T-helper 2 cell (primary cell): ENCODE measurements at places on chromosomes 6 and 20.
A peak's percentile ranks its signal among the peaks of the same experiment; 100 is the strongest.

DNA sequence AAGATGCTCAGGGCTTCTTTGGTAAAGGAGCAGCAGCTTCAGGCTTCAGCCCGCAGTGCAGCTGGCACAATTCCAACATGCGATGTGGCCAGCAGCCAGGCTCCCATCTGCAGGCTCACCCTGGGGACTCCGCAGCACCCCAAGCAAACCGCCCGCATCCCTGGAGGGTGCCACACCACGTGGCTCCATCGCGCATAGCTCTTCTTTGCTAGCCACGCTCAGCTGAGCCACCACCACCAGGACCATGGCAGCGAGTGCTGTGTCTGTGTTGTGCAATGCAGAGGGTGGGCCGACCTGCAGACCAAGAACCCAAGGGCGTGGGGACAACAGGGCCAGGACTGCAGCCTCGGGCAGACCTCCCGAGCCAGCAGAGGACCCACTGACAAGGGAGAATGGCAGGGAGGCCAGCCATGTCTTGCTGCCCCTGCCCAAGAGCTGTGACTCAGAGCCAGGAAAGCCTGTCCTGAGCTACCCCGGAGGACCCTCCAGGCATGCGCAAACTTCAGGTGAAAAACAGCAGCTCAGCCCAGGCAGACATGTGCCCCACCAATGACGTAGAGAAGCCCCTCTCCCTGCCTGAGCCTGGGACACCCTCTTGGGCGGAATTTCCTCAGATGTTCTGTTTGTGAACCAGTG lies 87.8 kb downstream of the GINS1 start:
- DNase-seq, result no peak

GRCh38 chr20:53852691-53853090 lies 217.7 kb downstream of the BCAS1 start:
- DNase-seq, result no peak

GRCh38 chr6:16911088-16911487 lies 149.8 kb upstream of the ATXN1 start:
- DNase-seq, result no peak

DNA sequence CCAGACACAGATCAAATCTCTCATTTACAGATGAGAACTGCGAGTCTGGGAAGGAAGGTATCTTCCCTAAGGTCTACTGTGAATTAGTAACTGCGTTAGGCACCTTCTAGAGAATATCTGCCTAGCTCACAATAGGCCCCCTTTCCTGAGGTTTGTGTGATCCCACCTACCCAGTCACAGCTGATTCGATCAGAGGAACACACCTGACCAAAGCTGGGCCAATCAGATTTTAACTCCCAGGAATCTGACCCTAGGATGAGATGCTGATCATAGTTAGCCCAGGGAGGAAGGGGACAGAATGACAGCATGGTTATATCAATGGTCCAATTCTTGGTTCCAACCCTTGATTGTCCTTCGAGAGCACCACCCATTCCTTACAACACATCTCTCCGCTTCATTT lies 7.4 kb upstream of the CCDC167 start:
- DNase-seq, result no peak

- no peak for DNase-seq
These were observed 172.8 kb downstream of the TINAG start for GRCh38 chr6:54481091-54481490.

DNA sequence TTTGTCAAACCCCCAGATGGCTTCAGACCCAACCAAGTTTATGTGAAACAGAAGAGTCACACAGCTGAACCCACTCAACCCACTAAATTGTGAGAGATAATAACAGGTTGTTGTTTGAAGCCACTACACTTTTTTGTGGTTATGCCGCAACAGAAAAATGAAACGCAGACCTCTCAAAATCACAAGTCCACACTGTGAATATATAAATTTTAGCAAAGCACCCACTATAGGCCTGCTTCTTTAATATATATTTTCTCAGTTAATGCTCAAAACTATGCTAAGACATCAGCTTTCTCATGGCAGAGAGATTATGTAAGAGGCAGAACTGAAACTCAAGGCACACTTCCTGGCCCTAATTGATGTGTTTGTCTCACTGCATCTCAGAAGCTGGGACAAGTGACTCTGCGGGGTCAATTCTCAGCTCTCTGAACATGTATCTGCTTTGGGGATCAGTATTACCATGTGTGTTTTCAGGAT lies 27.7 kb downstream of the MAP3K5 start:
- peak; percentile 40 for DNase-seq

GRCh38 chr6:6885521-6886170 lies 222.1 kb upstream of the RREB1 start:
- DNase-seq, result no peak

- no peak for DNase-seq
These were observed 79.1 kb downstream of the LYRM2 start for GRCh38 chr6:89559487-89559886.

DNA sequence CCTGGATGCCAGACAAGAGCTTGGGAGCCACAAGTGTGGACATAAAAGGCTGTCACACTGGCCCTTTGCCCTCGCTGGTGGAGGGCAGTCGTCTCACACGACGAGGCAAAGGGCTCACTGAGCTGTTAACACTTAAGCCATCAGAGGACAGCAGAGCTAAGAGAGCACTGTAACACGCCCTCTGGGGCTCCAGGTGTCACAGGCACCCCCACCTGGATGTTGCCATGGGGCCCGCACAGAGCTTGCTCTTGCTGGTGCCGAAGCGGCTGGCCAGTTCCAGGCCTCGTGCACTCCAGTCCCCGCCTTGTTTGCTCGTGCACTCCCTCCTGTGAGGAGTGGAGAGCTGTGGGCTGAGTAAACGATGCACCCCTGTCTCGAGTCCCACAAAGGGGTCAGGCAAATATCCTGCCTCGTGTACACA lies 37.4 kb downstream of the SLC35D3 start:
- no peak for DNase-seq

GRCh38 chr6:74568861-74569260 lies 637.0 kb downstream of the COL12A1 start:
- DNase-seq, result no peak

DNA sequence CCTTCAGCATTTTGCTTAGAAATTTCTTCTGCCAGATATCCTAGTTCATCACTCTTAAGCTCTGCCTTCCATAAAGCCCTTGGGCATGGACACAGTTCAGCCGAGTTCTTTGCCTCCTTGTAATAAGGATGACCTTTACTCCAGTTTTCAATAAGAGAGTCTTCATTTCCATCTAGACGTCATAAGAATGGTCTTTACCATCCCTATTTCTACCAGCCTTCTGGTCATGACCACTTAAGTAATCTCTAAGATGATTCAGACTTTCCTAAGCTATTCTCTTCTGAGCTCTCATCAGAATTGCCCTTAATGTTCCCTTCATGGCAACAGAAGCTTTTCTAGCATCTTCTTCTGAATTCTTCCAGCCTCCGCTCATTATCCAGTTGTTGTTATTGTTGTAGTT lies 126.1 kb downstream of the TFAP2C start:
- no peak for DNase-seq

DNA sequence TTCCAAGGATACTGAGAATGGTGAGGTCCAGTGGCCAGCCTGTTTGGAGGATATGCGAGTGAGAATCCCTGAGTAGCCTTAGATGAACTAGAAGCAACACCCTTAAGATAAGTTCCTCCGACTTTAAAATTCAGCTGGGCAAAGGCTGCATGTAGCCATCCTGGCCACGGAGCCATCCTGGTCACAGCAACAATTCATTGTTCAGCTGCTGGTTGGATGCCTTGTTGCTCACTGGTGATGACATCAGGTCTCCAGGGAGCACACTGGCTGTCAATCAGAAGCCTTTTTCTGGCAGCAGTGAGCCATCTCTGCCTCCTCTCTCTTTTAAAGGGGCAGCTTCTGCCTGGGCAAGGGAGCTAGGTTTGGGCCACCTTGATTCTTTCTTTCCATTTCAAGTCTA lies 22.4 kb upstream of the RIMS4 start:
- DNase-seq, result no peak

DNA sequence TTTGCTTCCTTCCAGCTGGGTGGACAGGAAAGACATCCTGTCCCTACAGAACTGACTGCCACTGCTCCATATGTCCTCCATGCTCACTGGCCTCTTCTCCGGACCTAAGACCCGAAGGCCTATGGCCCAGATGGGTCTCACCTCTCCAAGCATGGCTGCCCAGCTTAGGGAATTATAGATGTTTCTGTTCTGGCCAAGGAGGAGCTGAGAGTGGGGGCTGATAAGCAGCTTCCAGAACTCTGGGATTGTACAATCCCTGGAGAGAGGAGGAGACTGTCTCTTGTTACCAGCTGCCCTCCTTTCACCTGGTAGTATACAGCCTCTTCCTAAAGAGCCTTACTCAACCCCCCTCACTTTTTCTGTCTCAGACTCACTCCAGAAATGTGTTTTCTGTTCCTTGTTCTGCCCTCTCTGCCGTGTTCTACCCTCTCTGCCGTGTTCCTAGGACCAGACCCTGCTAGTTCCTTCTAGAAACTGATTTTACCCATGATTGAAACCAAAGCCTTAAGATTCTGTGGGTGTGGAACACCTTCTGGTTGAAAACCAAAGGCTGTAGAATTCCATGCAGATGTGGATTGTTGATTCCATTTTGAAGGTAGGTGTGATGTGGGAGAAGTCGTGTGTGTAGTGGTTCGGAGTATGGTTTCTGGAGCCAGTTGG lies 28.7 kb downstream of the ANKS1A start:
- no peak for DNase-seq

- no peak for DNase-seq
These were observed 20.4 kb downstream of the VNN1 start for GRCh38 chr6:132693478-132693877.

- no peak for DNase-seq
These were observed 22.8 kb upstream of the RBBP8NL start for GRCh38 chr20:62449951-62450691.

GRCh38 chr20:52290569-52290968 lies 99.0 kb upstream of the ZFP64 start:
- no peak for DNase-seq

DNA sequence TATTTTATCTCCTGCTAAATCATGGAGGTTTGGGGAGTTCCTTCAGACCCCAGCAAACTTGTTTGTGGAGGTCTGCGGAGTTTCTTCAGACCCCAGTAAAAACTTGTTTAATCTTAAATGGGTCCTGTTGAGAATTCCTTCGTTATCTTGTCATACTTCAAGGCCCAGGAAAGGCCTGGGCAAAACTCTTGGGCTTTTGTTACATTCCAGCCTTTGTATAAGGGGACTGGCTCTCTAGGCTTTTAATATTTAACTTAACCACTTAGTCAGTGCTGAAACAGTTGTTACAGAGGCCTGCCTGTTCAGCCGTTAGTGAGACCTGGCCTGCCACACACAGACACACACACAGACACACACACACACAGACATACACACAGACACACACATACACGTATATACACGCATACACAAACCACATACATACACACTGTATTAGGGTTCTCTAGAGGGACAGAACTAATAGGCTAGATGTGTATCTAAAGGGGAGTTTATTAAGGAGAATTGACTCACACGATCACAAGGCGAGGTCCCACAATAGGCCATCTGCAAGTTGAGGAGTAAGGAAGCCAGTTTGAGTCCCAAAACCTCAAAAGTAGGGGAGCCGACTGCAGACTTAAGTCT lies 21.3 kb upstream of the CST3 start:
- DNase-seq, result no peak

GRCh38 chr20:10660661-10661060 lies 13.1 kb downstream of the JAG1 start:
- DNase-seq, result no peak

DNA sequence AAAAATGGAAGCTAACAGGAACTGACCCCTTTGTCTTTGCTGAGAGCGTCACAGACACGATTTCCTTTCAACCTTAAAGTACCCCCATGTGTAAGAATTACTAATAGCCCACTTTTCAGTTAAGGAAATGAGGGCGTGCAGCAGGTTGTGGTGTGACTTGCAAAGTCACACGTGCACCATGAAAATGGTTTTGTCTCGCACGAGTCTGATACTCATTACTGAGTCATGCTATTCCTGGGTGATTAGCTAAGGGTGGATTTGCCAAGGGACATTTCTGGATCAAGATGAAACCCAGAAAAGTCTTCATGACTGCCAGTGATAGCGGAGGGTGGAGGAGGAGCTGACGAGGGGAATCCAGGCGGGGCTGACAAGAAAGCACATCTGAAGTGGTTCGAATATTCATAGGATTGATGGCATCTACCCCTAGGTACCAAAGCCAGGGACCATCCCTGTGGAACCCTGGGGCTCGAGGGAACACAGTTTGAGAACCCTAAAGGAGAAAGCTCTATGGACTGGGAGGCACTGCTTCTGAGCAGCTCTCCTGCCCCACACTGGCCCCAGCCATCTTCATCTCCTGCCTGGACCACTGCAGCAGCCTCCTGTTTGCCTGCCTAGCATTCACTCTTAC lies 12.1 kb upstream of the NFATC2 start:
- no peak for DNase-seq

DNA sequence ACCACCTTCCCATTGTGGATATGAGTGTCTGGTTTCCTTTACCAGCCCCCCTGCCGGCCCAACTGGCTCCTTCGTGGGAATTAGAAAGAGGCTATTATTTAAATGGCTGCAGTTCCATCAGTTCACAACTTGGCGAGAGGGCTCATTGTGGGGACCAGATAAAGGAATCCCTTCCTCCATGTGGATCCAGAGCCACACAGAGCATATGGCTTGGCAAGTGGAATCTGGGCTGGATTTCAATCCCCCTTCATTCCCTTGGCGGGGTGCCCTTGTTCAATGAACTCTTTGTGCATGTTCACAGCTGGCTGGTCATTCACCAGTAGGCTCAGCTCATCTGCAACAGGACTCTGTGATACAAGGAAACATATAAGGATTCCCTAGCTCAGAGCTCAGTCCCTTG lies 140.6 kb downstream of the OPN5 start:
- no peak for DNase-seq

- DNase-seq, result no peak
These were observed 6.1 kb downstream of the CCDC167 start for GRCh38 chr6:37493661-37493995.

GRCh38 chr6:48834706-48835105 lies 628.3 kb downstream of the MMUT start:
- no peak for DNase-seq

GRCh38 chr20:51077686-51078060 lies 54.8 kb upstream of the KCNG1 start:
- no peak for DNase-seq

- no peak for DNase-seq
These were observed 46.3 kb upstream of the SCML4 start for GRCh38 chr6:107870381-107870780.

GRCh38 chr20:49503176-49503575 lies 20.7 kb upstream of the KCNB1 start:
- no peak for DNase-seq
